Inflammatory macrophage (primary cell): ENCODE measurements at places on chromosomes 2 and 18.
A peak's percentile ranks its signal among the peaks of the same experiment; 100 is the strongest.

GRCh38 chr2:53600815-53601214 is 166.8 kb upstream of the CHAC2 start:
- DNase-seq = no peak

DNA sequence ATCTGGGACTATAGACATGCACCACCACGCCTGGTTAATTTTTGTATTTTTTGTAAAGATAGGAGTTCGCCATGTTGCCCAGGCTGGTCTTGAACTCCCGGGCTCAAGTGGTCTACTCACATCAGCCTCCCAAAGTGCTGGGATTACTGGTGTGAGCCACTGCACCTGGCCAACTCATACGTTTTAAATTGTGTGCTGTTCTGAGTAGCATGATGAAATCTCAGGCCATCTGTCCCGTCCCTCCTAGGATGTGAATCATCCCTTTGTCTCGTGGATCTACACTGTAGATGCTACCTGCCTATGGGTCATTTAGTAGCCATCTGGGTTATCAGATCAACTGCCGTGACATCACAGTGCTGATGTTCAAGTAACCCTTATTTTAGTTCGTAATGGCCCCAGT is 38.5 kb upstream of the RMP24 start:
- DNase-seq = no peak

GRCh38 chr18:79402977-79403722 is 7.4 kb downstream of the NFATC1 start:
- DNase-seq = peak; percentile 60

GRCh38 chr2:150485871-150486538 is 1.5 kb downstream of the RND3 start:
- DNase-seq = no peak

DNA sequence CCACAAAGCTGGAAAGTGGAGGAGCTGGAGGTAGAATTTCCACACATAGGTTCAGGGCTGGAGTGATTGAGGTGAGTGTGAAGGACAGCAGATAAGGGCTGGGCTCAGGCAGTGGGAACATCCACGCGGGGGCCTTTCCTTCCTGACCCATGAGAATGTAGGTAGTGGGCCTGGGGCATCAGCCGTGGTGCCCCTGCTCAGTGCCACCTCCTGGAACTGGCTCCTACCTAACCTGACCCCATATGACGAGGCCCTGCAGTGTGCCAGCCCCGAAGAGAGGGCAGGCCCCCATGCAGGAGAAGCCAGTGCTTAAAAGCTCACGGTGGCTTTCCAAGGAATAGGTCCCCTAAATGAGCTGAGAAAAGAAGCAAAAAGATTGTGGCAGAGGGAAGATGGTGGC is 66.2 kb downstream of the HS6ST1 start:
- no peak for DNase-seq

GRCh38 chr2:201263779-201264178 is 3.4 kb downstream of the CASP8 start:
- peak; percentile 49 for DNase-seq

DNA sequence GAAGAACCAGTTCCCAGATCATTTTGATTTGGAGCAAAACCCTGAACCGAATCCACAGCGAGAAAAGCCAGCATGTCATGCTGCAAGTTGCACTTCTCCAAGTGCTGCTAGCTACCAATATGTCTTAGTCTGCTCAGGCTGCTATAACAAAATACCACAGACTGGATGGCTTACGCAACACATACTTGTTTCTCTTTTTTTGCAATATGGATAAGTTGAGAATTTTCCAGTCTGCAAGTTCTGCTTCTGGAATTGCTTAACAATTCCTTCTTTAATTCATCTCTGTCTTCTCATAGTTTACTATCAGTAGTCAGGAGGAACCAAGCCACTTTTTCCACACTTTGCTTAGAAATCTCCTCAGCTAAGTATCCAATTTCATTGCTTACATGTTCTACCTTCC is 105.9 kb upstream of the RBBP8 start:
- peak; percentile 63 for DNase-seq

GRCh38 chr2:98695255-98695654 is 35.7 kb downstream of the MGAT4A start:
- no peak for DNase-seq

GRCh38 chr2:224366267-224366844 is 35.6 kb downstream of the FAM124B start:
- DNase-seq = no peak

DNA sequence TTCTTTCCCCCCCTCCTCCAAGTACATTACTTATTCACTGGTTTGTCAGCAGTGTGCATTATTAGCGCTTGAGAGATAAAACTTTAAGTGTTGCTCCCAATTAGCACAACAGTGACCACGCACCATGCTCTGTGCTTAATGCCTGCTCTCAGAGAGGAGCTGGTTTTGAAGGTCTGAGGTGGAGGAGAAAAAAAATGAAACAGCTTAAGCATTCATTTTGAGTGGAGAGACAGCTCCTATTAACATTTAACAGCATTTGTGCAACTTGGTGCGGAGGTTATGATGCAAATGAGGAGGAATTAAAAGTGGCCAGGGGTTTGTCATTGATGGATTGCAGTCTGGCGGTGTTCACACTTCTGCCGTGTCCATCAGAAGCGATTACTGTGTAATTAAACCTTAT is 141.8 kb downstream of the FIGN start:
- no peak for DNase-seq

DNA sequence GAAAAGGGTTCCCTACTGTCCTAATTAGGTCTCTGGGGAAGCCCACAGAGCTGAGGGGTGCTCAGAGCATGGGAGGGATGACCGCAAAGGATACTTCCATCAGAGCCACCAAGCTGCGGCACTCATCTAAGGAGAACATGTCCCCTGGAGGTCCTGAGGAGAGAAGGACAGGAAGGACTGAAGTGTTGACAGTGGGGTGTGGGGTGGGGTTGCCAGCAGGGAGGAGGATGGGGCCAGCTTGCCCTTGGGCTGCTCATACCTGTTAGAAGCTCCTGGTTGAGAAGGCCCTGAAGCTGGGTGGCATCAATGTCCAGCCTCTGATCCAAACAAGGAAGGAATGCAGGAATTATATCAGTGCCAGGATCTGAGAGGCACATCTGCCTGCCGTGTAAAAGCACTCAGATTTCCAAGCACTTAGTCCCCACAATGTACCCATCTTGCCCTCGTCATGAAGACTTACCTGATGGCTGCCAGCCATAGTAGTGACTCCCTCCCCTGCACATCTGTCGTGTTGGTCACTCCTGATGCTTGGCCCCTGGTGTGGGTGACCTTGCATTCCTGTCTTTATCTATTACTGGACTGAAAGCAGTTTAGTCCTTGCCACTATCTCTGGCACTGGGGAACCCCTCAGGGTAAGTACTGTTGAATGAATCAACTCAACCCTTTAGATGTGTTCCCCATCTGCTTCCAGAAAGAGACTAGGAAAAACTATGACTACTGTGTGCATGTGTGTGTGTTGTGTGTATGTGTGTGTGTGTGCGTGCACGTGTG is 68.9 kb downstream of the CAPN13 start:
- no peak for DNase-seq

GRCh38 chr2:71932037-71932779 is 215.5 kb downstream of the CYP26B1 start:
- DNase-seq = no peak

- DNase-seq = no peak
Measured at GRCh38 chr2:203706403-203706802, at the start of gene CD28. Gene CD28 (plus strand): TSS chr2:203706639. CDS start chr2:203706697, 58 bp downstream.

GRCh38 chr2:238771218-238771617 is 76.7 kb upstream of the TWIST2 start:
- no peak for DNase-seq

DNA sequence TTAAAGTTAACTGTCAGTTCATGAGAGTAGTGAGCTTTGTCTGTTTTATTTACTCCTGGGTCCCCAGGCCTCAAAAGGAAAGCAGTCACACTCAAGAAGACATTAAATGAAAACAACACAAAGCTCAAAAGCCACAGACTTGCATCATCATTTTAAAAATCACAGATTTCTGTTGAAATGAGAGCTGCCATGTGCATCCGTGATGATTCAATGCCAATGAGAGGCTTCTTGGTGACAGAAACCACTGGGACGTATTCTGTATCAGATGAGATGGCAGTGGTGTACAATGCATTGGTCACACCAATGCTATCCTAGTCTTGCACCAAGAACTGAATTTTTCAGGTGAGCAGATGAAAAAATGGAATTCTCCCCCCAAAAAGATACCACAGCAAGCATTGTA is 204.8 kb downstream of the ANAPC1 start:
- DNase-seq = peak; percentile 90

GRCh38 chr2:110900191-110900590 is 167.8 kb downstream of the ACOXL start:
- no peak for DNase-seq

DNA sequence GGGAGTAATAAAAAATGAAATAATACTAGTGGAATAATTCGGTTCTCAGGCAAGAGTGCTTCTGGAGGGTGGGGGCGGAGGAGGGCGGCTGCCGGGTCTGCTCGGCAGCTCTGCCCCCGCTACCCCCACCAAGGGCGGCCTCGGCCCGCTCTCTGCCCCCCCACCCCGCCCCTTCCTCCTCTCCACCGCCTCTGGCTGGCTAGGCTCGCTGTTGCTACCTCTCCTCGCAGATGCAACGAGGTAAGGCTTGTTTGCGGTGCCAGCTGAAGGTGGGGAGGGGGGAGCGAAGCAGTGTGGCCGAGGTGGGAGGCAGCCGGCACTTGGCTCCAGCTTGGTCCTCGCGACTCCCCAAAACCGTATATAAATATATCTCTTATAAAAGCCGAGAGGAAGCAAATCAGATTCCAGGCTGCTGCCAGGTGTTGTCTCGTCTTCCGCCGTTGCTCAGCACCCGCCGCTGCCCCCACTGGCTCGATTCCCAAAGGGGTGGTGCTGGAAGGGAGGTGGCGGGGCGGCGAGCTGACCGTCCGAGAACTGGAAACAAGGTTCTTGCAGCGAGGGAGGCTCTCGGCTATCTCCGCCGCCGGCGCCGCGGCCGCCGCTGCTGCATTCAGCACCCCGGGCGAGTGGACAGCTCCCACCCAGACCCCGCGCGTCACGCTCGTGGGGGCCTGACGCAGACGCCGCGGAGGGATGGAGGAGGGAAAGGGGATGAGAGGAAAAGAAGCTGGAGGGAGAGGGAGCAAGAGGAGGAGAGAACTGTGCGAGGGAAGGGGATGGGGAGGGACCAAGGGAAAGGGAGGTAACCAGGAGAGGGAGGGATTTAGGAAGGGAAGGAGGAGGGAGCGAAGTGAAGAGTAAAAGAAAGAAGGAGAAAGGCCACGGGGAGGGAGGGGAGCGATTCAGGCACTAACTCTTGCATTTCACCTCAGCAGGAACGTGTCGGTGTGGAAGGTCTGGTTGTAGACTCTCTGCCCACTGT is at the start of gene MARCHF4:
Gene MARCHF4, minus strand, starts transcription at position 763 of the 982 bp plus-strand sequence. CDS start 2,223 bp downstream, outside the sequence.
- peak; percentile 42 for DNase-seq

DNA sequence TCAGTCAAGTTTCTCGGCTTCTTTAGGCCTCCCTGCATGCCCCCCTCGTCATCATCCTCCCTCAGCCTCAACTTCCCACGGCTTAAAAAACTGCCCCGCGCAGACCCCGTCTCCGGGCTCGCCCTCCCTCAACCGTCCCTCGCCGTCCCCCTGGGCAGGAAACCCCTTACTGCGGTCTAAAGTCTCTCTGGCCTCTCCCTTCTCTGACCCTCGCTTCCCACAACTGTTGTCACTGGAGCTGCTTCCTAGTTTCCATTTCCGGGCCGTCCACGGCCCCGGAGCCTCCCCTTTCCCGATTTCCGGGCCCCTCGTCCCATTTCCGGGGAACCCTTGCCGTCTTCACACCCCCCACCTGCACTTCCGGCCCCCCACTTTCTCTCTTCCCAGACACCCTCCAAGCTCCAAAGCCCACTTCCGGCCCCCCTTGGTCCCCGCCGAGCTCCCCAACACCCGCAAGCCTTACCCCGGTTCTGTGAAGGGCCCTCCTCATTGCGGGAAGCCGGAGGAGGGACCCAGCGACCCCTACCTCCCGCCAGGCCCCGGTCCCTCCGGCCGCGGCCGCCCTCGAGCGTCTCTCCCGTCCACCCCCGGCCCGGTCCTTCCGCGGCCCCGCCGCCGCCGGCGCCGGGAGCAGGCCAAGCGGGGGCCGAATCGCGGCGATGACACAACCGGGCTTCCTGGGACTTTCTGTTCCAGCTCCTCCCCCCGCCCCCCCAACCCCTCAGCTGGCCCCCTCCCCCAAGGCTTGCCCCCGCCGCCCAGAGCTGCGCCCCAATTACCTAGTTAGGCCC is 513 bp downstream of the TRIP12 start:
- peak; percentile 73 for DNase-seq

DNA sequence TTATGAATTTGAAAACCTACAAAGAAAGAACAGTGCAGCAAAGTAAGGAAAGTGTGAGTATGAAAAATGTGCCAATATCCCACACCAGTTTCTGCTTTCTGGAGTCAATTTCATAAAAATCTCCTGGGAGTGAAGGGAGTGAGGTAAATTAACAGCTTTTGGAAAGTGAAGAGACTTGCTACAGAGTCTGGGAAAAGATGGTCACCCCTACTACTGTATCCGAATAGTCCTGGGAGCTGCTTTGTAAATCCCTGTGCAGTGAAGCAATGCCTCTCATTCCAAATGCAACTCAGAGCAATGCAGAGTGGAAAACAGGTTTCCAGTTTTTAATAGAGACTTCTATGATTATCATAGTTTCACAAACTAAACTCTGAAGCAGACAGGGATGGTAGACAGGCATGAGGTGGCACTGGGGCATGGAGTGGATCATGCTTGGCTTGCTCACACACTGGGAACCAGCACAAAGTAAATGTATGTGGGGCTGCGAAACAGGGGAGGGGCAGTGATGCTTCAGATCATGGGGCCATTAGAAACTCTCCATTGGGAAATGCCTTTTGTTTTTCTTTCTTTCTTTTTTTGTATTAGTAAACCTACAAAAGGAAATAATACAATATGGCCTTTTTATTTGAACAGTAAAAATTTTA is 10.6 kb downstream of the COL5A2 start:
- no peak for DNase-seq

DNA sequence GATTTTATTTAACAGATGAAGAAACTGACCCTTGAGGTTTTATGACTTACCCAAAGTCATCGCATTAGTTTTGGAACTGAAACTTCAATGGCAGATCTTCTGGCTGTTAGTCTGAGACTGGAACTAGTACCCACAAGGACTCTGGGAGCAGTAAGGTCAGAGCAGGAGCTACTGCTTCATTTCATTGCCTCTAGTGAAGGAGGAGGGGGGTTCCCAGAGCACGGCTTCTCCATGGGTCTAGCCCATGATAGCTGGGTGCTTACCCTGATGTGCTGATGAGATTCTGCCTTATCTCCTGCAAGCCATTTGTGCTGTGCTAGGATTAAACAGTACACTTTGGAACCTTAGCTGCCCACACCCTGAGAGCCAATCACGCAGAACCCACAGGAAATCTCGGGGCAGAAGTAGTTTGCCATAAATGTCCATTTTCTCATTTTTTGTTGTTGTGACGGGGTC is 5.4 kb upstream of the RNASEH1 start:
- DNase-seq = no peak
